Activated CD4-positive, alpha-beta T cell treated with anti-CD3 and anti-CD28 coated beads, Interleukin-2, amount 50 U/mL, for 16 hours (primary cell): ENCODE measurements at places on chromosomes 13 and 19.
A peak's percentile ranks its signal among the peaks of the same experiment; 100 is the strongest.

DNA sequence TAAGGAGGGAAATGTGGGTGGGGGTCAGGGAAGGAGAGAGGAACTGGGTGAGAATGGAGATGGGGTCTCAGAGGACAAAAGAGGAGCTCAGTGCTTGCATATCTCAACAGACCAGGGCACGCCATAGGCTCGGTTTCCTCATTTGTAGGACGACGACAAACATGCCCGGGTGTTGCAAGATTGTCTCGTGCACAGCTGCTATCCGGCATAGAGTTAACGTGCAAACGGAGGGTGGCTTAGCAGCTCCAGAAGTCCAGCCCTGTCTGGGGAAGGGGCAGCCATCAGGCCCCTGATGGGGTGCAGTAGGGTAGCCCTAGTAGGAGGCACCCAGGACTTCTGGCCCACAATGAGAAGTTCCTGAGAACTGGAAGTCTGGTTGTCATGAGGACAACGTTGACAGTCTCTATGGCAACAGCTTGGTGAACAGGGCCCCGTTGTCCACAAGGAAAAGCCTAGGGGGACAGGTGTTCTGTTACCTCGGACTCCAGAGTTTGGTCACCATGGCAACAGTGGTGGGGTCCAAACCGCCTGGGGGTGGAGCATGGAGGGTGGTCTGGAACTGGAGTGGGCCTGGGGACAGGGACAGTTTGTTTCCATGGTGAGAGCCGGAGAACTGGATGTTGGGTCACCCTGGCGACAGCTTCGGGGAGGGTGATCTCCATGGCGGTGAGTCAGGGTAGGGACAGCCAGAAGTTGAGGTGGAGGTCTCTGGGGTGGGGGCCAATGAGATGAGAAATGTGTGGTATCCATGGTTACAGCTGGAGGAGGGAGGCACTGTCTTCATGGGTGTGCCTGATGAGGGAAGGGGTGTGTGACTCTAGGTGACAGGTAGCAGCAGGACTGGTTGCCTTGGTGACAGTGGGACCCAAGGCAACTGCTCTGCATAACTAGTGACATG, 16.8 kb downstream of the TM6SF2 start:
- DNase-seq, result no peak

GRCh38 chr19:5193192-5193591, 147.4 kb downstream of the PTPRS start:
- DNase-seq, result no peak

DNA sequence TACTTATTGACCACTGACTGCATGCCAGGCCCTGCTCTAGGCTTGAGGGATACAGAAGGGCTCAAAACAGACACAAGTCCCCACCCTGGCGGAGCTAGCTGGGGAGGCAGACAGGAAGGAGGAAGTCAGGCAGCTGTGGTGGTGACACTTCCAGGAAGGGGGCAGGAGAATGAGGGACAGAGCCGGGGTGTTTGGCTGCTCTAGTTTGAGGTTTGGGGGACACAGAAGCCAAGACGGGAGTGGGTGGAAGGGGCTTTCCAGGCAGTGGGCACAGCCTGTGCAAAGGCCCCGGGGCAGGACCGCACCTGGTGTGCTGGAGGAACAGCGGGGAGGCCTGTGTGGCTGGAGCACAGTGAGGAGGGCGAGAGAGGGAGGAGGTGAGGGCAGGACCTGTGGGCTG, 4.0 kb downstream of the MRPL54 start:
- peak; percentile 32 for DNase-seq

- no peak for DNase-seq
Observed at GRCh38 chr13:111303559-111303958, 16.9 kb upstream of the TEX29 start.

- DNase-seq, result no peak
Observed at GRCh38 chr19:12685831-12686230, 2.0 kb upstream of the GNG14 start.

DNA sequence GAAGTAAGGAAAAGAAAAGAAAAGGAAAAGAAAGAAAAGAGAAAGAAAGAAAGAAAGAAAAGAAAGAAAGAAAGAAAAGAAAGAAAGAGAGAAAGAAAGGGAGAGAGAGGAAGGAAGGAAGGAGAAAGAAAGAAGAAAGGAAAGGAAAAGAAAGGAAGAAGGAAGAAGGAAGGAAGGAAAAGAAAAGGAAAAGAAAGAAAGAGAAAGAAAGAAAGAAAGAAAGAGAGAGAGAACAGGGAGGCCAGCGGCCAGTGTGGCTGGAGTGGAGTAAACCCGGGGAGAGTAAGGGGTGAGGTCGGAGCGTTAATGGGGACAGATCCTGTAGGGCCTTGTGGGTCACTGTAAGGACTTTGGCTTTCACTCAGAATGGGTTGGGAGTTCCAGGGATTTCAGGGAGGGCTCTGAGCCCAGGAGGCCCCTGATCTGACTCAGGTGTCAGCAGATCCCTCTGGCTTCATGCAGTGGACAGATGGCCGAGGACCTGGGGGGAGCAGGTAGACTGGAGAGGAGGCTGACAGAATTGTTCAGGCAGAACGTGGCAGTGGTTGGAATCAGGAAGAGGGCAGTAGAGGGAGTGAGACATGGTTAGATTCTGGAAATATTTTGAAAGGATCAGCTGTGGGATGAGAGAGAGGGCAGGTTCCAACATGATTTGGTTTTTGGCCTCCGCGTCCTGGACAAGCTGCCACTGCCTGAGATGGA, 19.8 kb upstream of the FXYD3 start:
- DNase-seq, result no peak

DNA sequence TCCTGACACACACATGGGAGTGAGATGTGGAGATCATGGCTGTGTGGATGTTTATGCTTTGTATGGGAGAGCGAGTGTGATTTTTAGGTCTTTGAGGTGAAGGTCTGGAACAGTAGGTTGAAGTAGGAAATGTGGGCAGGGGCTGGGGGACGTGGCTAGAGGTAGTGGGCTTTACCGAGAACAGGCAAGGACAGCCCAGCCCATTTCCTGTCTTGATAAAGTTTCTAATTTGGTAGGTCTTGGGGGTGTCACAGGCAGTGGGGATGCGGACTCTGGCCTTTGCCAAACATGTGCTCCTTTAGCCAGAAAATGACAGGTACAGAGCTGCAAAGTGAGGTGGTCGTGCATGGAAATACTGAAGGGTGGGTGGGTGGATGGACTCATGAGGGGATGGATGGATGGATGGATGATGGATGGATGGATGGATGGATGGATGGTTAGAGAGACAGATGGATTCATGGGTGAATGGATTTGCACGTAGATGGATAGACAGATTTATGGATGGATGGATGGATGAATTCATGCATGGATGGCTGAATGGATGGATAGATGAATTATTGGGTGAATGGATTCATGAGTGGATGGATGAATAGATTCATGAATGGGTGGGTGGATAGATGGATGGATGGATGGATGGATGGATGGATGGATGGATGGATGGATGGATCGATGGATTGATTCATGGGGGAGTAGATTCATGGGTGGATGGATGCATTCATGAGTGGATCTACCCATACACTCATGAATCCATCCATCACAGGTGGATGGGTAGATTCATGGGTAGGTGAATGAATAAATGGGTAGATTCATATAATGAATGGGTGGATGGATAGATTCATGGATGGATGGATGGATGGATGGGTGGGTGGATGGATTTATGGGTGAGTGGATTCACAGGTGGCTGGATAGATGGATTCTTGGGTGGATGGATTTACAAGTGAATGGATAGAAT, 69.3 kb upstream of the USE1 start:
- no peak for DNase-seq

GRCh38 chr13:37481011-37481884, 117.3 kb downstream of the POSTN start:
- DNase-seq, result no peak

GRCh38 chr19:10389863-10390262, 9.5 kb upstream of the TYK2 start:
- no peak for DNase-seq

DNA sequence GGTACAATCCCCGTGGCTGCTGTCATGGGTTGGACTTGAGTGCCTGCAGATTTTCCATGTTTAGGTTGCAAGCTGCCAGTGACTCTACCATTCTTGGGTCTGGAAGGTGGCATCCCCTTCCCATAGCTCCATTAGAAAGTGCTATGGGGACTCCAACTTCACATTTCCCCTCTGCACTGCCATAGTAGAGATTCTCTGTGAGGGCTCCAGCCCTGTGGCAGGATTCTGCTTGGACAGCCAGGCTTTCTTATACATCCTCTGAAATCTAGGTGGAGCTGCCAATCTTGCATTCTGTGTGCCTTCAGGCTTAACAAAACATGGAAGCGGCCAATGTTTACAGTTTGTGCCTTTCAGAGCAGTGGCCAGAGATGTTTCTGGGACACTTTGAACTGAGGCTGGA, 636.2 kb downstream of the SLITRK6 start:
- no peak for DNase-seq

DNA sequence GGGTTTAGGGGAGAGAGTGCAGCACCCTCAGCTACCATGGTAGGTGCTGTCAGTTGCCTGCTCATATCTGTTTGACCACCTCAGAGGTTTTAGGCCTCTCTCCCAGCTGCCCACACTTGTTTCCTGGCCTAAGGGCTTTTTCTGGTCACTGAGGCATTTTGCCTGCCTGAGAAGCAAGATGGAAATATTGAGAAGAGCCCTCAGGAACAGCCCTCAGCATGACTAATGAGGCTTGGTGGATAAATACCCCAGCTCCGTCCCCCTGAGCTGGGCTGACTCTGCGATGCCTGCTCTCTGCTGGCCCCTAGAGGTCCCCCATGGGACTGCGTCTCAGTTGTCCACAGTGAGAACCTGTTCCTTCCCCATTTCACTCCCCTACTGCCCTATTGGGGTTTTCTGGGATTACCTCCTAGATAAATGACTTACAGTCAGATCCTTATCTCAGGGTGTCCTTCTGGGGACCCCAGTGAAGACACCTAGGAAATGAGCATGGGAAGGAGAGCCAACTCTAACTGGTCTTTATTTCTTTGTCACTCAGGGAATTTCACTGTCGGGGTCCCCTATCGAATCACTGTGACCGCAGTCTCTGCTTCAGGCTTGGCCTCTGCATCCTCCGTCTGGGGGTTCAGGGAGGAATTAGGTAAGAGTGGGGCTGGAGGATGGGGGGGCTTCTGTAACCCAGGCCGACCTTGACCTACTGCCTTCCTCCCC, 13.3 kb downstream of the PALM3 start:
- peak; percentile 68 for DNase-seq

DNA sequence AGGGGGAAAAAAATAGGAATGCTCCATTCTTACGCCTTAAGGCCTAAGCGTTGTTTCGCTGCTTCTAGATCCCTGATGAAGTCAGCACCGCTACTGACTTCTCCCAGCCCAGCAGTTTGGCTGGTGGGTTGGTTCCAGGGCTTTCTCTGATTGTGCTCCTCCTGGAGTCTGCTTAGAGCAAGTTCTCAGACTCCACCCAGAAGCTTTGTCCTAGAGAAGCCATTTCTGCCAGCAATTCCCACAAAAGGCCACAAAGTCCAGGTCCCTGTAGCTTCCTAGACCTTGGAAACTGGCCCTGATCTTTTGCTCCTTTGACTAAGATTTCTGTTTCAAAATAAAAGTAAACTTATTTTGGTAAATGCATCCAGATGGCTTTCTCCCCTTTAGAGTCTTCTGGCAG, 65.4 kb downstream of the KCTD12 start:
- no peak for DNase-seq

- DNase-seq, result no peak
Observed at GRCh38 chr19:27660428-27660827, 1552.5 kb downstream of the UQCRFS1 start.

GRCh38 chr13:112994084-112994780, 25.2 kb downstream of the MCF2L start:
- DNase-seq, result no peak
